ENCODE measurements at places on chromosomes 7 and 10. TPM values are rescaled to one million over a fixed set of nuclear protein-coding genes. Genes with fewer than 3 reads are reported as not detected.

PILRB gene
- total RNA-seq: 22.5 TPM

SPDYE2 gene
- not detected for total RNA-seq

GDF2 gene
- not detected for total RNA-seq

GLI3 gene
- 2.9 TPM for total RNA-seq
